ENCODE measurements at places on chromosomes 2 and 18.
A peak's percentile ranks its signal among the peaks of the same experiment; 100 is the strongest.

- no peak for DNase-seq
Observed at GRCh38 chr2:28369358-28369757, 23.3 kb upstream of the FOSL2 start.

- no peak for DNase-seq
Observed at GRCh38 chr2:202757339-202757738, 114.2 kb downstream of the ICA1L start.

GRCh38 chr2:109721135-109721534, 73.0 kb upstream of the RGPD5 start:
- DNase-seq, result no peak

GRCh38 chr2:207238831-207239701, 73.3 kb upstream of the KLF7 start:
- DNase-seq, result peak; percentile 96

DNA sequence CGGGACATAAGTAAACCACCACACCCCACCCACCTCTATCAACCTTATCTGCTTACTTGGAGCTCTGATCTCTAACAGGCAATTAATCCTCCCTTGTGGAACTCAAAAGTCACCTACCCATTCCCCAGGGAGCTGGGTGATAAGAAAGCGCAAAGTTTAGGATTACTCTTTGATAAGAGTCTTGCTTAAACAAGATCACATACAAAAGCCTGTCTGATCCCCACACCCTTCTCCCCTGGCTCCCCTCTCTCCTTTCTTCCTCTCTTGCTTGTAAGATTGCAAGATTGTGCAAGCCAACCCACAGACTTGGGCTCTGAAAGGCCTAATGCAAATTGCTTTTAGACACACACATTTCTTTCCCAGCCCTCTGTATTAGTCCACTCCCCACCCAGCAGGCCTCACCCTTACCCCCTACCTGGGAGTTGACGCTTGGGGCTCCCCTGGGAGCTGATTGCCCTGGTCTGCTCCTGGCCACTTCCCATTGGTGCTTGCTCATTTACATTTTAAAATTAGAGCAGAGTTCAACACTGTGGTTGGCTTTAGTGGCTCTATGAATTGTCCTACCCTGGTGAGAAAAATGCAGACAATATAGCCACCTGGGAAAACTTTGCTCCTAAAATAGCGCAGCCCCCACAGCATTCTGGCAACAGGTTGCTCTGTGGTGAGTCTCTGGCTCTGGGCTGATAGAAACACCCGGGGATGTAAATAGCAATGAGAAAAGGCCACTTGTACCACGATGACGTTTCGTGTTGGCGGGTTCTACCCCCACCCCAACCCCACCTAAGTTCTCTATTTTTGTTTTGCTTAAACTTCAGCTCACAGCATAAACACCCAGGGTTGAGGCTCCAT, 92.8 kb upstream of the MSH2 start:
- no peak for DNase-seq

GRCh38 chr2:9631878-9632700, 1.3 kb upstream of the YWHAQ start:
- no peak for DNase-seq

- no peak for DNase-seq
Observed at GRCh38 chr18:79934311-79935097, 16.9 kb downstream of the SLC66A2 start.

DNA sequence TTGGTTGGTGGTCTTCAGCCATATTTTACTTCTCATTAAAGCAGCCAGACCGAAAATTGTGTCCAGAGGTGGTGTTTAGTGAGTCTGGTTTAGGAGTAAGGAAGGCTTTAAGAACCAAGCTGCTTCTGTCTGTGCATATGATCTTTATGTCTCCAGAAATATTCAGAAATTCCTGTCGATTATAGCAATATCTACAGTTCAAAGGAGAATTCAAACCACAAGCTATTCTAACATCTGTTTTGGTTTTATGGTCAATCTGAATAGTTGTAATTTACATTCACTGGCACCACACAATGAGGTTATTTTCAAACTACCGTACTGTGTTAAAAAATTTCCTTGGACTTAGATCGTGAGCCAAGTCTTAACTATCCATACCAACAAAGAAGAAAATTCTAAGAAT, 11.3 kb downstream of the UPP2 start:
- no peak for DNase-seq

- DNase-seq, result no peak
Observed at GRCh38 chr2:133418671-133419070, 149.6 kb downstream of the NCKAP5 start.

GRCh38 chr2:239868556-239869181, 156.5 kb downstream of the NDUFA10 start:
- no peak for DNase-seq

- DNase-seq, result no peak
Observed at GRCh38 chr2:139798391-139798790, 1018.2 kb upstream of the NXPH2 start.

GRCh38 chr2:241863536-241863954, 4.9 kb upstream of the PDCD1 start:
- peak; percentile 37 for DNase-seq

DNA sequence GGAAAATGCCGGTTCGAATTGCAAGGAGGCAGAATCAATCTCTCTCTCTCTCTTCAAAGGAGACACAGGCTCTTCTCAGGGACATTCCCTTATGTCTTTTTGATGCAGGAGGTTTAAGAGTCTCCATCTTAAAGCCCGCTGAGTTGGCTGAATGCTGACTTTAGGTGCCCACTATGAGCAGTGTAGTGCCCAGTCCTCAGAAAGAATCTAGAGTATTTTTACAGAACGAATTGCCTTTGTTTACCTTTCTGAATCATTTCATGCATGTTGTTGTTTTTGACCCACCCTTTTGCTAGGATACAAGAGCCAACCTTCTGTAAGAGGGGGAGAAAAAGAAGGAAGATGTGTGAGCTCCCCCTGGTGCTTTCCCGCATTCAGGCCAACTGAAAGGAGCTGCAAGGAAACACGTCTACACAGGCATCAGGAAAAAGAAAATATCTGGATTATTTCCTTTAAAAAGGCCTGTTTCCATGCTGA, 193.5 kb upstream of the TCF4 start:
- DNase-seq, result peak; percentile 74

DNA sequence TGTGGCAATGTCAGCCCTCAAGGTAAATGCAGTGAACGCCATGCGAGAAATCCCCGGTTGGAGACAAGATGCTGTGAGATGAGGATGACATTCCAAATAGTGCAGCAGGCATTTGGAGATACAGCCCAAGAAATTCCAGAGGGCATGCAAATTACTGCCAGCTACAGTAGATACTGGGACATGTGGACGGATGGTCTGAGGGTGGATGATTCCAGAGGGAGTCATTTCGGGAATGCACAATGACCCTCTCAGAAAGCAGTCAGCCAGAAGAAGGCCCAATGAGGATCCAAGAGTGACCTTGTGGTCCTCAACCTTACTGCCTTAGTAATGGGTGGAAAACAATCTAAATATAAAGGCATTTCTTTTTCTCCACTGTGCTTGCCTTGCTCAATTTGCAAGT, 111.3 kb downstream of the HNRNPLL start:
- no peak for DNase-seq

- DNase-seq, result no peak
Observed at GRCh38 chr18:25186871-25187270, 165.1 kb downstream of the ZNF521 start.

GRCh38 chr2:17309181-17309580, 209.1 kb downstream of the RAD51AP2 start:
- DNase-seq, result no peak

GRCh38 chr18:76416911-76417310, 78.1 kb downstream of the ZNF516 start:
- peak; percentile 66 for DNase-seq

DNA sequence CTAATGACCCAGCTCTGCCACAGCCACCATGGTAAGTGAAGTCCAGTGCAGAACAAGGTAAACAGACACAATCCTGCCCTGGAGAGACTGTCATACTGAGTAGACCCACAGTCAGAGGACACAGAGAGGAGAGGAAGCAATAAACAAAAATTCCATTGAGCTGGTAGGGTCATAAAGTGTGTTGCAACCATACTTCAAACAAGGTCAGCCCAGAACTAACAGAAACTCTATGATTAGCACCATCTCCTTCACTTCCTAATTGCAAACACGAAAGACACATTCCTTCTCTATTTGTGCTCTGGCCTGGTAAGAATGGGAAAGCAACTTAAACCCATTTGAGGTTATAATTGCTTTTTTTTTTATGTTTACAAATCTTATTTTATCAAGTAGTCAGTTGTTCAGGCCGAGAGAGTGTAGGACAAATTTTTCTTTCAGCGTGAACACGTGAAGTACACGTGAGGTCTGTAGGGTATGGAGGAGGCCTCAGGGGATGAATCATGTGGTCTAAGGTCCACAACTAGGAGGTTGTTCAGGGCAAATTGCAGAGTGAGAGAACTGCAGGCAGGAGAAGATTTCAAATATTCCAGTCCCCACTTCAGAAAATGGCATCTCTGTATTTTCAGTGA, 71.4 kb upstream of the GLS start:
- DNase-seq, result no peak

- no peak for DNase-seq
Observed at GRCh38 chr2:58006256-58006951, 40.2 kb upstream of the VRK2 start.

DNA sequence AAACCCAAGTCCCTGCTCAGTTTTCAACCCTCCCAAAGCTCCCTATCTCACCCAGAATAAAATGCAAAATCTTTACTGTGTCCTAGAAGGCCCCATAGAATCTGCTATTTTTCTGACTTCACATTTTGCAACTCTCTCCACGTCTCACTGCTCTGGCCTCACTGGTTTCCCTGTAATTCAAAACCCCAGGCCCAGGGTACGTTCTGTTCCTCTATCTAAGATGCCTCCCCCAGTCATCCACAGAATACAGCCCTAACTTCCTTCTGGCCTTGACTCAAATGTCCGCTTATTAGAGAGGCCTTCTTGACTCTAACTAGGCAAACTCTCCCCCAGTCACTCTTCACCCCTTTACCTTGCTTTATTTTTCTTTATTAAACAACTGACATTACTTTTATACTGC, 42.0 kb downstream of the FAM161A start:
- no peak for DNase-seq

DNA sequence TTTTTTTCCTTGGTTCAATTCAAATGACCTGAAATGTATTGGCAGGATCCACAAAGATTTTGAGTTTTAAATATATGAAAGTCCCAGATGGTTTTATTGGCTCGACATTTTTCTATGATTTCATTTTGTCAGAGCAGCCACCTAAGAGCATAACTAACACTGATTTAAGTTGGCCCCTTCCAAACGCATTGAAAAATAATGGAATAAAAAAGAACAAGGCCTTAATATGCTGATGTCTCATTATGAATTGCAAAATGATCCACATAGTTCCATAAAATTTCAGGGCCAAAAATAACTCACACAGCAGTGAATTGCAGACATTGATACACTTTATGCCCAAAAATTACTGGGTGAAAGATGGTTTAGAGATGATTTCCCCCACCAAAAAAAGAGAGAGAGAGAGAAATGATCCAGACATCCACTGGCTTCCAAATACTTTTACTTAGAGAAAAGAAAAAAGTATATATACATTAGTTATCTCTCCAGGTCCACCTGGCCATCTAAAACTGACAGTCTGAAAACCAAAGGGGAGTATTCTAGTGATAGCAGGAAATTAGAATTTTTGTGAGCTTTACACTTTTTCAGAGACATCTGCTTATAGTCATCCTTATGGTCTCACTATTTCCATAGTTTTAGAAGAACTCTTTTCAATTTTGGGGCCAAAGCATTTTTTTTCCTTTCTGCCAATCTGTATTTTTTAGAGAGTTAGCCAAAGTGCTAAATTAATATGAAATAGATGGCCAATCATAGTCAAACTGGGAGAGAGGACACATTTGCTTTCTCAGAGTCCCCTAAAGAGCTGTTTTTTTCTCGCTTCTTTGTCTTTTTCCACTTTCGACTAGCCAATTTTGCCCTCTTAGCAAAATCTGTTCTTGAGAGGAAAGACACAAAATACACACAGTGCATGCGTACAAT, 213.5 kb upstream of the RND3 start:
- DNase-seq, result no peak

GRCh38 chr18:62572456-62572855, 49.6 kb downstream of the ZCCHC2 start:
- DNase-seq, result no peak

DNA sequence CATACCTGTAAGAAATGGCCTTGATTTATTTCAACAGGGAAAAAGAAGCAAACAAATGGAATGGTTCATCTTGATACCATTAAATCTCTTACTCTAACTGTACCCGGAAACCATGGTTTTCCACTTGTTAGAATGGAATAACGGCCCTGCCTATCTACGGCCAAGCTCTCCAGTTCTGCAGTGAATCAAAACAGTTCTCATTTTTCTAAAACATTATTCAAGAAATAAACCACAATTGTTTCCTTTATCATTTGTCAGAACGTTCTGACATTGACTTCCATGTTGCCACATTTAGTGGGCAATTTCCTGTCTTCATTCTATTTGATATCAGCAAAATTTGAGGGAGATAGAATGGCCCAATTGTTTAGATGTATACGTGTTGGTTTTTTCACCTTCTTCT, 118.8 kb upstream of the CDH19 start:
- DNase-seq, result no peak

DNA sequence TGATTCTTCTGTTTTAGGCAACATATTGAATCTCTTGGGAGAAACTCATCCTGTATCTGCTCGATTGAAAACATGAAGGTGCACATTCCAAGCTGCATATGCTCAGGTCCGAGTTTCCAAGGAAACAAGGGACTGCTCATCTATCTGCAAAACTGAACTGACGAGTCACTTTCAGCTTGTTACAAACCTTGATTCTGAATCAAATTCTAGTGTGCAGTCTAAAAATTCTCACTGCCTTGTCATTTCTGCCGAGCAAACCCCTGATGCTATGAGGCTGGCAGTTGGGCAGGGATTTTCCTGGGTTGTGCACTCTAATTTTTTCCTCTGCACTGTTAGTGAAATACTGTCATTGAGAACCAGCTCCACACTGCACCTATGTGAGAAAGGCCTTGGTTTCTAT, 101.3 kb upstream of the ETAA1 start:
- no peak for DNase-seq

DNA sequence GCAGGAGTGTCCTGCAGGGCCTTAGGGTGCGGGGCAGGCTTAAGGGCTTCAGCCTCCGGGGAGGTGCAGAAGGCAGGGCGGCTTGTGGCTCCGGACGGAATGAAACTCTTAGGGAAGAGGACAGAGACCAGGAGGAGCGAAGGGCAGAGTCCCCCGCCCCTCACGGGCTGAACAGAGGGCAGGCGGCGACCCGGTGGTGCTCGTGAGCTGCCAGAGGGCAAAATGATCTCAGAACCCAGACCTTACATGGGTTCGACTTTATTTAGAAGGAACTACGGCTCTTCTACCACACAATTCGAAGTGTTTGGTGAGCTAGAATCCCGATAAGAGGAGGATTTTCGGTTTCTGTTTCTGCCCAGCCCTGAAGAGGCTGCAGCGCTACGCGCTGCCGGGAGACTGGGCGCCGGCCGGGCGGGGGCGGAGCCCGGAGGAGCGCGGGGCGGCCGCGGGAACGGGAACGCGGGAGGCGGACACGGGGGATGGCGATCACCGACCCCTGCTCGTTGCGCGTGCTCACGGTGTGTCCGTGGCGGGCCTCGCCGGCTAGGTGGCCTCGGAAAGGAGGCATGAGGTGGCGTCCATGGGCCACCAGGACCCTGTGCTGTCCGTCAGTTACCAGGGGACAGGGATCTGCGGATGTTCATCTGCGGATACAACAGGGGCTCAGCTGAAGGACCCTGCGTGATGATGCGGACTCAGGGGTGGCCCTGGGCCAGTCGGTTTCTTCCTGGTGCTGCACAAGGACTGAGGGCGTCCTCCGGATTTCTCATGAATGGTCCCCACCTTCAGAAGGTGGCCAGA, 4.2 kb upstream of the SP100 start:
- peak; percentile 83 for DNase-seq

GRCh38 chr2:64192125-64192479, 47.9 kb upstream of the PELI1 start:
- DNase-seq, result no peak

Measured in AG08395 (cell line).